ELR (cell line): ENCODE measurements at places on chromosomes 12 and 14.

GRCh38 chr12:69102856-69103255 is 136.5 kb upstream of the CPSF6 start:
- no peak for DNase-seq

- DNase-seq: no peak
These were observed 22.3 kb upstream of the CATSPERB start for GRCh38 chr14:91754185-91754584.

GRCh38 chr12:115227137-115227615 is 543.2 kb upstream of the TBX3 start:
- peak; percentile 86 for DNase-seq

DNA sequence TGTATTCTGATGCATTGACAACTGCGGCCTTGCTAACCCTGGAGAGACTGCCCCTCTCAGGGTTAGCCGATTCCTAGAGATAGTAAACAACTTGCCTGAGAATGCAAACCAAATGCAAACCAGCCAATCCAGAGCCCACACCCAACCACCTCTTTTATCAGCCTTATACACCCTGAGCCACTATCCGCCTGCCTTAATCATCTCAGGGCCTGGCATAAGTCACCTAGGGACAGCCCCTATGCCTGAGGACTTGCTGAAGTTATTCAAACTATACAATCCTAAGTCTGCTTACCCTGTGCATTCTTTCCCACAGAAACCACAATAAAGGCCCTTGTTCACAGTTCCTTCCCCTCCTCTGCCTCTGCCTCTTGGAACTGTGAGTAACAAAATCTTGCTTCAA is 177.2 kb downstream of the KCNA5 start:
- DNase-seq: no peak

- no peak for DNase-seq
These were observed 72.4 kb downstream of the IQSEC3 start for GRCh38 chr12:138898-139534.

DNA sequence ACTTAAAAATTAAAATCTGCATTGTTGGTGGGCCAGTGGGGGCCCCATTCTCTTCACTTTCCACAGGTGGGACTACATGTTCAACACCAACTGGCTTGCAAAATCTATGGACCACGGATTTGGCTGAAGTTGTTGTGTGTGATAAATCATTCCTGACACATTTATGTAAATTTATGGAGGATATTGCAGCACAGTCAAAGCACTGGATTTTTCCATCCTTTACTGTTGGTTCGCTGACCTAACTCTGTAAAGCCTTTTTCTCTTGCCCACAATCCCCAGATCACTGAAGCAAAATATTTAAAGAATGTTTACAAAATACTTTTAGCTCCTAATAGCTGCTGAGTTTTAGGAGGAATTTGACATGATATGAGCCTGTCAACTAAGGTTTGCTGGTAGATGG is 219.7 kb upstream of the PRICKLE1 start:
- DNase-seq: no peak

DNA sequence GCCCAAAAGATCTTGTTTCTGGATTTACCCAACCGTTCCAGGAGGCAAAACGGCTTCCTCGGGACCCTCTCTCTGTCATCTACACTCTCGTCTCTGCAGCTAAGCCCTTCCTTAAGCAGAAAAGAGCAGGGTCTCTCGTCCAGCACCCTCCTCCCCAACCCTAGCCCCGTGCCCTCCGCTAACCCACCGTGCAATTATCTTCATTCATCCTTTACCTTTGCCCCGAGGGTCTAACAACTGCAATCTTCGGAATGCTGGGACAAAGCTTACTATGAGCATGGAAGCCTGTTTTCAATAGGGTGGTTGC is 276 bp upstream of the BMAL2 start:
- DNase-seq: no peak

DNA sequence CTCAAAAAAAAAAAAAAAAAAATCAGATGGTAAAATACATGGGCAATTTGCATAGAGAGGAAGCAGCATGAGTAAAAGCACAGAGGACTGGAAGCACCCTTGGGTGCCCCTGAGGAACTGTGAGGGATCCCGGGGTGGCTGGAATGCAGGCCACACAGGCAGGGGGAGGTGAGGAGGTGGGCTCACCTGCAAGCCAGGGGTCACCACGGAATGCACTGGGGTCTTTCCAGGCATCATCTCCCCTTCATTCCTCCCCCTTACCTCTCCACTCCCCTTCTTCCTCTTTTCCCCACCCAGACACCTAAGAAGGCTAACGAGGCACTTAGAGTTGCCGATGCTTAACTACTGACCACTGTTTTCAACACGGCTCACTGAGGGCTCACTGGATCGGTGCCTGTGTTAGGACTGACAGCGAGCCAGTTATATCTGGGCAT is 14.4 kb upstream of the HIP1R start:
- DNase-seq: no peak

DNA sequence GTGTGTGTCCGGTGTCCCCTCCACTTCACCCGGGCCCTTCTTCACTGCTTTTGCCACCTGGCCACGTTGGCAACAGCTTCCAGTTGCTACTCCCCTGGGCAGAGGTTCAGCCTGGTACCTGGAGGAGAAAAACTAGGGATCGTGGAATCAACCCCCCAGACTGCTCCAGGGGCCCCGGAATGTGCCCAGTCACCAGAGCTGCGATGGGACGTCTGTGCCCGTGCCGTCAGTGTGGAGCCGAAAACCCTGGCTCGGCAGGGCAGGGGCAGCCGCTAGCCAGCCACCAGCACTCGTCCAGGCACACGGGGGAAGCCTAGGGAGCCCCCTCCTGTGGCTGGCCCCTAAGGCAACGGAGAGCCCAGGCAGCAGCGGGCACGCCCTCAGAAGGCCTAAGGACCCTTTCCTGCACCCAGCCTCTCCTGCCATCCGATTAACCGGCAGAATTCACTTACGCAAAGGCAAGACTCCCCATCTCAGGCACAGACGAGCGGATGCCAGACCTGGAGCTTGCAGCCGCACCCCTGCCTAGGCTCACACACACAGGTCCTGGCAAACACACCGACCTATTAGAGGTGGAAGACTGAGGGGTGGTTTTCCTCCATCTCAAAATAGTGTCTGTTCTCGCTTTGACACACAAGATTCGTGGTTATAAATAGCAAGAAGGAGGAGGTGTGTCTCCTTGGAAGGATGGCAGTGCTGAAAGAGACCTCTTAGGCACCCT is 62.6 kb downstream of the FBXL14 start:
- DNase-seq: peak; percentile 55

- no peak for DNase-seq
These were observed 648.3 kb upstream of the MDGA2 start for GRCh38 chr14:48323665-48324064.

DNA sequence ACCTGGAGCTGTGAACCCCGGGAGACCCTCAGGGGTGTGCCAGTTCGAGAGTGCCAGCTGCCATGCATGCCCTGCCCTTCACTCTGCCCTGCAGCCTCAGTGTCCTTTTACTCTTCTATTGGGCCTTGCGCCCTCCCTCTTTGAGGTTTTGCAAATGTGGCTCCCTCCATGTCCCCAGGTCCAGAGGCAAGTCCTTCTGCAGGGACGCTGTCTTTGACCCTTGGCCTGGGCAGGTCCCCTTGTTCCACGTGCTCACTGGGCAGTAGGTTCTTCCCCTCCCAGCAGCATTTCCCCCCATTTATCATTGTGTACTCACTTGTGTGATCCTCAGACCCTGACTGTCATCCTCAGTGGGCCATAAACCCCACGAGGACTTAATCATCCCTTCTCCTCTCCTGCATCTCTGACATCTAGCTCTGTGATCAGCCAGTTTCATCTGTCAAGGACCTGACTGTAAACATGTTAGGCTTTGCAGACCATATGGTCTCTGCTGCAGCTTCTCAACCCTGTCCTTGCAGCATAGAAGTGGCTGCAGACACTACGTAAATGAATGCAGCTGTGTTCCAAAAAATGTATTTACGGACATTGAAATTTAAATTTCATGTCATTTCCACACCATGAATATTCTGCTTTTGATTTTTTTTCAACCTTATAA is 36.6 kb downstream of the TSPAN9 start:
- no peak for DNase-seq

GRCh38 chr12:15979096-15980092 is 68.3 kb downstream of the DERA start:
- DNase-seq: peak; percentile 77

DNA sequence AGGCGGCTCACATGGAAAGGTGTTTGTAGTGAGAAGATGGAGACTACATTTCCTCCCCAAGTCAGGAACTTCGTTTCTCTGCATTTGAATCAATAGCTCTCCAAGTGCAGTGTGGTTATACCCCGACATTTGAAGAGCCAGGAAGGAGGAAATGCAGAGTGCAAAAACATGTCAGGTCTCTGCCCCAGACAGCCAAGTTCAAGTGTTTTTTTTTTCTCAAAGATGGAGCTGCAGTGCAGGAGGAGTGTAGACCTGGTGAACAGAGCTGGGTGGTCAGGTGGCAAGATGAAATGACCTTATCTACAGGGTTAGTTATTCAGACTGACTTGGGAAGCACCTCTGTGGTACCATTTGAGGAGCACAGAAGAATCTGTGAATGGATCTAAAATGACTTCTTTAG is 21.3 kb downstream of the MLXIP start:
- DNase-seq: no peak

- DNase-seq: peak; percentile 41
These were observed 56.4 kb downstream of the MON2 start for GRCh38 chr12:62522984-62523383.

GRCh38 chr12:7072035-7072434 is 11.5 kb downstream of the C1S start:
- DNase-seq: no peak

DNA sequence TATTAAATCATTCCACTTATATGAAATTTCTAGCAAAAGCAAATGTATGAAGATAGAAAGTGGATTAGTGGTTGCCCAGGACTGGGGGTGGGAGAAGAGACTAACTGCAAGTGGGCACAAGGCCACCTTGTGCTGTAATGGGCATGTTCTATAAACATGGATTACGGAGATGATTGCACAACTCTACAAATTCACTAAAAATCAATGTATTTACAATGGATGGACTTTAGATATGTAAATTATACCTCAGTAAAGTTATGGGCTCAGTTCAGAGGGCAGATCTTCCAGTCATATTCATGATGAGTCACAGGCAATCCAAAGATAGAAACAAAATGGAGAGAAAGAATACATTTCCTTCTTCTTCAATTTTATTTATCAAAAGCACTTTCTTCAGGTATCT is 173.9 kb downstream of the NDUFA12 start:
- peak; percentile 28 for DNase-seq

GRCh38 chr12:79083181-79083580 is 218.6 kb downstream of the SYT1 start:
- peak; percentile 14 for DNase-seq

GRCh38 chr12:123387508-123388176 is 3.7 kb downstream of the KMT5A start:
- DNase-seq: no peak

GRCh38 chr12:132853285-132854092 is 24.8 kb upstream of the GOLGA3 start:
- DNase-seq: no peak

DNA sequence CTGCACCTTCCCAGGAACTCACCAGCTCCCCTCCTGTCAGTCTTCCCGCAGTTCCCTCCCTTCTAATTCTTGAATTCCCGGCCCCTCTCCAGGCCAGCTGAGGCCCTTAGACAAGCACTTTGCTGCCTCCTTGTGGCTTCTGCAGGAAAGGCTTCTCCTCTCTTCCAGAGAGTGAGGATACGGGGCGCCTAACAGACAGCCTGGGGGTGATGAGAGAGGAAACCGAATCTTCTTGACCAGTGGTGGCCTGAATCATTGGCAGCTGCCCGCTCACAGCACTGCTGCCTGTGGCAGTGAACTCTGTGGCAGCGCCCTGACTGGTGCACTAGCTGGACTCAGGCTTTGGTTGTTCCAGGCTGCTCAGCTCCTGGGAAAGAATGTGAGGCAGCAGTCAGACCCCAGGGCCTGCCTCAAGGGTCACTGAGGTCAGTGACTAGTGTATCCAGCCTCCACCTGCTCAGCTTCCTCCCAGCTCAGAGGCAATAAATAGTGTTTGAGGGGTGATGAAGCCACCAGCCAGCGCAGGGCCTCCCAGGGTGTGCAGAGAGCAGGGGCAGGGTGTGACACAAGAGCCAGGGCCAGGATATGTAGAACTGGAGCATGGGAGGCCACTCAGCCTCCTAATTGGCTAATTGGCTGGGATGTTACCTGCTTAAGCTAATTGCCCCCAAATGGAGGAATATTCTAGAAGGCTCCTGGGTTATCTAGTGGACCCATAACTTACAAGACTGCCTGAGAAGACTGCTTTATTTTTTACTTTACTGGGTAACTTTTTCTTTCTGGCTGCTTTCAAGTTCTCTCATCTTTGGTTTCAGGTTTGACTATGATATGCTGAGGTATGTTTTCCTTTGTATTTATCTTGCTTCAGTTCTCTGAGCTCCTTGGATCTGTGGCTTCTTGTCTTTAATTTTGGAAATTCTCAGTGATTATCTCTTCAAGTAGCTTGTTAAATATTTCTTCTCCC is 12.9 kb upstream of the MCRS1 start:
- peak; percentile 95 for DNase-seq

DNA sequence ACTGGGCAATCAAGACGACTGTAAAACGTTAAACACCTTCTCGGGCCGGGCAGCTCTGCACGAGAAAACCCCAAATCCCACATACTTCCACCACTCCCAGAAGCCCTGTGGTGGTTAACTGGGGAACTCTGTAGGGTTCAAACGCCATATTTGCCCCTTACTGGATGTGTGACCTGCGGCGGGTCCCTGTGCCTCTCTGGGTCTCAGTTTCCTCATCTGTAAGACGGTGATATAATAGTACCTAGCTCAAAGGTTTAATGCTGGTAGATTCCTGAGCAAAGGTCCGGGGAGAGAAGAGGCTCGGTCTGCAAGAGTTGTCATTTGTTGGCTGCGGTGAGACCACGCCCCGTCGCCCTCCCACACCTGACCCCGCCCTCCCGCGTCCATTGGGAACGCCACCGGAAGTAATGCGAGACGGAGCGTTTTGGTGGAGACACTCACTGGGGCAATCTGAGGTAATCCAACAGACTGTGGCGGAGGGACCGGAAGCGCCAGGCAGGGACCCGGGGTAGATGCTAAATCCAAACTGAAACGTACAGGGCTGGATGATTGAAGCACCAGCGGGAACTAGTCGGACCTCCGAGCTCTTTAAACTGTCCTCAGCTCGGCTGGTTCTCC is 661 bp upstream of the OGFOD2 start:
- peak; percentile 99 for DNase-seq

GRCh38 chr14:104593241-104593701 is 11.3 kb downstream of the TMEM179 start:
- no peak for DNase-seq

- DNase-seq: no peak
These were observed 19.3 kb upstream of the MMP17 start for GRCh38 chr12:131808744-131809371.

DNA sequence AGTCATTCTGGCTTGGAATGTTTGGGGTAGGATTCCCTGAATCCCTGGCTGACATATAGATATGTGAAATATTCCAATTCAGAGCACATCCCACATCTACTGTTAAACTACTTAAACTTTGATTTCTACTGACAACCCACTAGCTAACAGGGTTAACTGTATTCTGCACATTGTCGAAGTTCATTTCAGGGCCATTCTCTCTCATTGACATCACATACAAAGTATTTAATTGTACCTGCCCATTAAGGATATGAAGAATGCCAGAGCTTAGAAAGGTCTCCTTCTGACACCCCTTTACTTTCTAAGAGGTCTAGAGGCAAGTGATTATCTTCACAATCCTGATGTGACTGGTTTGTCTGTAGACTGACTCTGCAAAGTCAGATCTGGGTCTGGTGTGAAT is 2.8 kb upstream of the DCN start:
- DNase-seq: no peak
